Activated CD4-positive, alpha-beta T cell treated with anti-CD3 and anti-CD28 coated beads, Interleukin-2, amount 50 U/mL, for 48 hours (primary cell): ENCODE measurements at places on chromosomes 12 and 14.

DNA sequence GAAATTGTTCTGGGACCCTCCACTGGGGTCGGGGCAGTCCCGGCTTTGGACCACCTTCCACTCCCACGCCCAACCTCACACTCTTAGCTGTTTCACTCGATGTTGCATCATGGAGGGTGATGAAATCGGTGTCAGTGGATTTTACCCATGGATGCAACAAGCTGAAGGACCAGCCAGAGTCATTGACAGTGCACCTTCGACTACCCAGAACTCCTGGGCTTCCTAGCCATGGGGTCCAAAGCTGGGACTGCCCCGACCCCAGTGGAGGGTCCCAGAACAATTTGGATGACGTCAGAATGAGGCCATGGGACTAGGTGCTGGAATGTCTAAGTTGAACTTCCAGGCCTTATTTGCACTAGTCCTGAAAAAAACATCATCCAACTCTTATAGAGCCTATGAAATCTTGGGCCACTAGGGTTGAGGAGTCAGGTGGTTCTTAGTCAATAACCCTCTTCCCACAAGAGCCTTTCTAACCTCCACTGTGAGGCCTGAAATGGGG lies 882 bp upstream of the IL23A start:
- no peak for DNase-seq

DNA sequence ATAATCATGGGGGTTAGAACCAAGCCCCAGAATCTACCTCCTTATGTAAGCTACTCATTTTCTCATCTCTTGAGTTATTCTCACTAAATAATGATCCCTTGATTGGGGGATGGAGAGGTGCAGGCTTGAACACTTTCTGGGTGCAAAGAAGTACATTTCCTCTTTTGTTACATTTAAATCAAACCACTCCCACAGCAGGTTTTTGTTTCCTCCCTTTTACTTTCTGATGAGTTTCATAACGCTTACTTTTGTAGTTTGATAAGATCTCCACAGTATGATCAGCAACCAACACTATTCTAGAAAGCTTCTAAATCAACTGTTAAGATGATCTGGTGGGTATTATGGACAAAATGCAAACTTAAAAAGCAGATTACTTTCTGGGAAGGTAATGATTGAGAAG lies 20.5 kb downstream of the VCPKMT start:
- no peak for DNase-seq

DNA sequence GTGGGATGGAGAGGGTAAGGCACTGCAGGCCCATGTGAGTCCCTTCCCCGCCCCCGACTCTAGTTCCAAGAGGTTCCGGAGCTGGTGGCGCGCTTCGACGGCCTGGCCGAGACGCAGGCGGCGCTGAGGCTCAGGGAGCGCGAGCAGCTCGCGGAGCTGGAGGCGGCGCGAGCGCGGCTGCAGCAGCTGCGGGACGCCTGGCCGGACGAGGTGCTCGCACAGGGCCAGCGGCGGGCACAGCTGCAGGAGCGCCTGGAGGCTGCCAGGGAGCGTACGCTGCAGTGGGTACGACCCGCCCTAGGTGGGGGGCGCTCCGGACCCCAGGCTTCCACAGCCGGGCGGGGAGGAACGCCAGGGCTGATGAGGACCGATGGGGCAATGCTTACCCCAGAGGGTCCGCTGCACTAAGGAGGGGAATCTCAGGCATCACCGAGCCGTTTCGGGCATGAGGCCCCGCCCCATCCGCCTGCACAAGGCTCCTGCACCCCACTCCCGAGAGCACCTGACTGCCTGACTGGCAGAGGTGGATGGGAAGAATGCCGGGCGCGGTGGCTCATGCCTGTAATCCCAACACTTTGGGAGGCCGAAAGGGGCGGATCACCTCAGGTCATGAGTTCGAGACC lies 4.9 kb downstream of the CFAP73 start:
- peak; percentile 25 for DNase-seq

DNA sequence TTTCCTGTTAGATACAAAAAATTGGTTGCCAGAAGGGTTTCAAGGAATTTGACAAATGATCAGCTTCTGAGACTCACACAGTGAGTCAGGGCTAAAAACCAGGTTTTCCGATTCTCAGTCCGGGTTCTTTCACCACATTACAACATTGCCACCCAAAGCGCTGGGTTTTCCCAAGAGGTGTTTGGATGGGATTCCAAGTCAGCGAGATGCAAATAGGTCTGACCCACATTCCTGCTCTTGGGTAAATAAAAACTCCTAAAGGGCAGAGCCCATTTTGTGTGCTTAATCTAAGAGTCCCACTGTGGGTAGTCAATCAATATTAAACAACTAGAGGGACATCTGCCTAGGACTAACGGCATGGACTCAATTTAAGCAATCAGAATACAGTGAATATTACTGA lies 5.4 kb upstream of the RIC8B start:
- DNase-seq, result no peak

DNA sequence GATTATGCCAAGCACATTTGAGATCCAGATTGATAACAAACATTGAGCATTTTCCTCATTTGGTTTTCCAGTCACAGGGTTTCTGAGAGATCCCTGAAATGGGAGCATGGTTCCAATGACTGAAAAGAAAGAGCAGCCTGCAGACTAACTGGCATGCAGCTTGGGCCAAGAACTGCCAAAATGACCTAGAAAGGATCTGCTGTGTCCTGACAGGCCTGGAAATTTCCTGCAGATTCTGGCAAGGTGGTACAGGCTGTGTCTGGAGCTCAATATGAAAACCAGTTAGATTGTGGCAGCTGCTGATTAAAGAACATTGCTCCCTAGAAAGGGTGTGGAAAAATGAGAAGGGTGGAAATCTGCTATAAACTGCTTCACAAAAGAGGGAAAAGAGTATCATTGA lies 417.3 kb downstream of the IPO8 start:
- no peak for DNase-seq

DNA sequence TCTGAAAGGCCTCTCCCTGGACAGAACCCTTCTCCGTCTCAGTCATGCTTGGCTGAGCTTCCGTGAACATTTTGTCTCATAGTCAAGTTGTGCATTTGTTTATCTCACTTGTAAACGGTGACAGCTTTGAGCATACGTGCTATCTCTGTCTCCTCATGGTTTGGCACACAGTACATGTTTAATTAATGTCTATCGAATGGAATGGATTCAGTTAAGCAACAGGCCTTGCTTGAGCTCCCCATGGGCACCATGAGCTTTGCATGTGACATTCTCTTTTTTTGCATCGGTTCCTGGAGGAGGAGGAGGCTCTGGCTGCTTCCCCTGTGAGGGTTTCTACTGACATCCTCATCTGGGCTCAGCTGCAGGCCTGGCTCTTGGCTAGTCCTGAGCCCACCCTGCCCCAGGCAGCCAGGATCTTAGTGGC lies 80.0 kb downstream of the PRIMA1 start:
- no peak for DNase-seq

DNA sequence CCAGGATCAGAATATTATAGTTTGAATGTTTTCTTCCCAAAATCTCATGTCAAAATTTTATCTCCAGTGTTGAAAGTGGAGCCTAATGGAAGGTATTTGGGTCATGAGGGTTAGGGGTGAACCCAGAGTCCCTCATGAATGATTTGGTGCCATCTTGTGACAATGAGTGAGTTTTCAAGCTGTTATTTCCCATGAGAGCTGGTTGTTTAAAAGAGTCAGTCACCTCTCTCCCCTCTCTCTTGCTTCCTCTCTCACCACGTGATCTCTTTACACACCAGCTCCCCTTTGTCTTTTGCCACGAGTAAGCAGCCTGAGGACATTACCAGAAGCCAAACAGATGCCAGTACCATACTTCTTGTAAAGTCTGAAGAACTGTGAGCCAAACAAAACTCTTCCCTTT lies 561.6 kb downstream of the RERGL start:
- DNase-seq, result no peak

- DNase-seq, result peak; percentile 1
Observed at GRCh38 chr14:72000907-72001306, 68.7 kb downstream of the RGS6 start.

GRCh38 chr12:44584625-44585024 lies 291.5 kb downstream of the NELL2 start:
- no peak for DNase-seq

DNA sequence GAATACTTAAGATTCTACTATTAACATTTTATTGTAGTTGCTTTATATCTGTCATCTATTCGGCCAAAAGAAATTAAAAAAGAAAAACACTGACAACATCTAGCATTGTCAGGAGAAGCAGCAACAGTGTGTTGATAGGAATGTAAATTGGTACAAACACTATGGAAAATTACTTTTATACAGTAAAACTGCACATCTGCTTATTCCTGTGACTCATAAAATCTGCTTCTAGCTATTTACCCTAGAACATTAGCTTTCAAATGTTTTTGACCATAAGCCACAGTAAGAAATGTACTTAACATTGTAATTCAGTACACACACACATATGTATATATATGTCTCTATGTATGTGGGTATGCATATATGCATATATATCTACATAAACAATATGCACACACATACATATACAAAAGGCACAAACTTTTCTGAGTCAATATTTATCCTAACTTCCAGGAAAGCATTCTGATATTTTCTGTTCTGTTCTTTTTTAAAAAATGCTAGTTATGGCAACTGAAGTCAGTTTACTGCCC lies 278.9 kb upstream of the GARIN2 start:
- DNase-seq, result no peak

- DNase-seq, result no peak
Observed at GRCh38 chr14:61706096-61706690, 10.9 kb downstream of the HIF1A start.

DNA sequence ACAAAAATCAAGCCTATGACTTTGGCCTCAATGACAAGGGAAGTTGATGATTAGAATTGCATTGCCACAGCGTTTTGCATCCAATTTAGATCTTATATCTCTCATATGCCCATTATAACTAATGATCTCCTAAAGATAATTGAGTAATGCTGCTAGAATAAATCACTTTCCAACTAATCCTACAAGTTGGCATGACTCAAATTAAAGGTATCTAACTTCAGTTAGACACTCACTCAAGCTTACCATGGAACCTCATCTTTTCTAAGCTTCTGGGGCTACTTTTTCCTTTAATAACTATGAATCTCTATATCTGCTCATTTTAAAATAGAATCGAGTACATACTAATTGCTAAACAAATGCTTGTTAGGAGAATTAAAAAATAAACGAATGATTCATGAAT lies 427.8 kb downstream of the BTG1 start:
- no peak for DNase-seq

GRCh38 chr14:70021548-70022220 lies 142.5 kb downstream of the SMOC1 start:
- DNase-seq, result no peak

- peak; percentile 84 for DNase-seq
Observed at GRCh38 chr14:50038398-50039119, 77.8 kb downstream of the VCPKMT start.

DNA sequence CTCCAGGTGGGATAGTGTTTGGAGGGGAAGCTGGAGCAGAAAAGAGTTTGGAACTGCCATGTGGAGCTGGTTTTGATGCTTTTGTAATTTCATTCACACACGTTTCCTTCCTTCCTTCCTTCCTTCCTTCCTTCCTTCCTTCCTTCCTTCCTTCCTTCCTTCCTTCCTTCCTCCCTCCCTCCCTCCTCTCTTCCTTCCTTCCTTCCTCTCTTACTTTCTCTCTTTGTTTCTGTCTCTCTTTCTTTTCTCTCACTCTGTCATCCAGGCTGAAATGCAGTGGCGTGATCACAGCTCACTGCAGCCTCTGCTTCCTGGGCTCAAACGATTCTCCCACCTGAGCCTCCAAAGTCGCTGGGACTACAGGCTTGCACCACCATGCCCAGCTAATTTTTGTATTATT lies 168.0 kb upstream of the ARID2 start:
- no peak for DNase-seq

GRCh38 chr14:73782623-73783022 lies 68.4 kb upstream of the PNMA1 start:
- no peak for DNase-seq

DNA sequence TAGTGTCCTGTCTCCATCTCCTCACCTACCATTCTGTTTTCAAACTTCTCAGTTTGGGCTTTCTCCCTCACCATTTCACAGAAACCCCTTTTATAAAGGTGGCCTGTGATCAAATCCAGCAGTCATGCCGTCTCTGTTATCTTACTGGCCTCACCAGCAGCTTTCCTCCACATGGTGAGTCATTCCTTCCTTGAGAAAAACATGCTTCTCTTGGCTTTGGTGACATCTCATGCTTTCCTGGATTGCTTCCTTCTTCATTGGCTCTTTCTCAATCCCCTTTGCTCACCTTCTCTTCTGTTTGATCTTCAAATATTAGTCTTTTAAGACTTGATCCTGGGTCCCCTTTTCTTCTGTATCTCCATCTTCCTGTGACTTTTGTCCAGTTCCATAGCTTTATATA lies 164.9 kb downstream of the ANO4 start:
- DNase-seq, result no peak

DNA sequence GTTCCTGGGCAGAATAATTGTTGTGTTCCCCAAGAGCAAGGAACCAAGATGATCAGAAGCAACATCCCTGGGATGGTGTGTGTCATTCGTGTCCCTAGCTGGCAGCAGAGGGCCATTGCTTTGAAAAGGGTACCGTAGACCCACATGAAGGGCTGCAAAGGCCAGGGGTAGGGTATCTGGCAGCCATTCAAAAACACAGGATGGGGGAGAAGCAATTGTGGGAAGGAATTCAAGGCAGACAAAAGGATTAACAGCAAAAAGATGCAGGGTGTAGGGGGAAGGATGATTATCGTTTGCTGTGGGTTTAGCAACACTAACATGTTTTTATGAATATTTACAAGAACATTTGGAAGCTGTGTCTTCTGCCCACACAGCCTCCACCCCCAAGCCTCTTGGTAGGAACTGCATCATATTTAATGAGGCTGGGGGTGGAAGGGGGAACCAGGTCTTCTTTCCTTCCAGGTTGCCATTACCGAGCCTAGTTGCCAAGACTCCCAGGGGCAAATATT lies 169.0 kb upstream of the G2E3 start:
- no peak for DNase-seq

GRCh38 chr14:89909586-89909985 lies 44.9 kb downstream of the EFCAB11 start:
- no peak for DNase-seq

GRCh38 chr14:37091651-37092050 lies 80.8 kb downstream of the SLC25A21 start:
- DNase-seq, result no peak

GRCh38 chr14:58368956-58369355 lies 26.8 kb upstream of the TOMM20L start:
- DNase-seq, result no peak

DNA sequence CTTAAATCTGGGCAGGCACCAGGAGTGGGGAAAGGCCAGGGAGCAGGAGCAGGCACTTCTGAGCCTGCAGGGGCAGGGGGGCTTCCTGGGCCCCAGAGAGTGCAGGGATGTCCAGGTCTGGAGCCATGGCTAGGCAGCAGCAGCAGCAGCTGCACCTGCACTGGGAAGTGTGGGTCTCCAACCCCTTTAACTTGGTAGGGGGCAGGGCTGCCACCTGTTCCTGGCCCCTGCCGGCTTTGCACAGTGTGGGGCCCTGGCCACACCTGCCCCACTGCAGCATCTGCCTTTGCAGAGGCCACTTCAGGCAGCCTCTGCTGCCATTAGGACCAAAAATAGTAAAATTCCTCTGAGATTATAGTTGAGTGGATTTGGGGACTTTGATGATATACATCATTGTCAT lies 138.5 kb downstream of the SLC16A7 start:
- DNase-seq, result no peak
